ENCODE measurements at places on chromosomes 1 and 21. TPM values are rescaled to one million over a fixed set of nuclear protein-coding genes. Genes with fewer than 3 reads are reported as not detected.

- no peak for DNase-seq
These were observed 33.3 kb upstream of the IRF2BP2 start for GRCh38 chr1:234643111-234643849.

DNA sequence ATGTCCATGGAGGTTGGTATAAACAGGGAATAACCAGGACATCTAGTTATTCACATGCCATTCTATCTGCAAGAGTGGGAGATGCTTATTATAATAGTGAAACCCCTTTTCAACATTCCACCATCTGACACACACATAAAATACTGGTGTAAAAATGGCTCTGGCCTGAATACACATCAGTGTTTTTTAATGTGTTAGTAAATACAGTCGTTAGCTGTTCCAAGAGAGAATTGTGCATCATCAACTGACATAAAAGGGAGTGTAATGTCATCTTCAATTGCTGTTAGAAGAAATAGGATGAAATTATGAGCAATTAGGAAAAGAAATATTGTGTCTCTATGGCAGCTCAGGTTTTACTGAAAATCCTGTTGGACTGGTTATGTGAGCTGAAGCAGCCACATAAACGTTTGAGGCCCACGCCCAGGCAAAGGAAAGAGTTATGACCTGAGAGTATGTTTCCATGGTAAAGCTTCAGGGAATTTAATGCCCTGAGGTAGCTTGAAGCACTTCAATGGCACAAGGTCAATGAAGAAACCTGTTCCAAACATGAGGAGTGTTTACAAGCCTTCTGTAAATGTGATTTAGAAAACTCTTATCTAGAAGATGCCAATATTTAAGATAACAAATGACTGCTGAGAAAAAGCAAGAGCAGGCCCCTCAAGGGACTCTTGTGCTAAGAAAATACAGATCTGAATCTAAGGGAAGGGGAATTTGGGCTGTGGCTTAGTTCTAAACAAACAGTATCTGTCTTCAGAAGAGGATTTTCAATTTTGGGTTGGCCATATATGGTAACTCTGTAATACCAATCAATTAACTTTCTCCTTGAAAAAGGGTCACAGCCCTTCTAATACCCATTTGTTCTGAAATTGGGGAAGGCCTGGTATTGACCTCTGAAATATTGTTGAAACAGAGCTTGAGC, 384.3 kb downstream of the SEC16B start:
- peak; percentile 96 for DNase-seq

- DNase-seq, result no peak
These were observed 40.8 kb downstream of the PLPP3 start for GRCh38 chr1:56538532-56538931.

Gene TPTE
- not detected for total RNA-seq

- DNase-seq, result no peak
These were observed 402.7 kb upstream of the ADGRL2 start for GRCh38 chr1:81398041-81398440.

Gene IVL
- total RNA-seq, result 1.6 TPM

Gene F5
- total RNA-seq, result not detected

GRCh38 chr21:30271156-30271555, 11.6 kb downstream of the KRTAP24-1 start:
- DNase-seq, result no peak

Gene PFKFB2
- 36.9 TPM for total RNA-seq

DNA sequence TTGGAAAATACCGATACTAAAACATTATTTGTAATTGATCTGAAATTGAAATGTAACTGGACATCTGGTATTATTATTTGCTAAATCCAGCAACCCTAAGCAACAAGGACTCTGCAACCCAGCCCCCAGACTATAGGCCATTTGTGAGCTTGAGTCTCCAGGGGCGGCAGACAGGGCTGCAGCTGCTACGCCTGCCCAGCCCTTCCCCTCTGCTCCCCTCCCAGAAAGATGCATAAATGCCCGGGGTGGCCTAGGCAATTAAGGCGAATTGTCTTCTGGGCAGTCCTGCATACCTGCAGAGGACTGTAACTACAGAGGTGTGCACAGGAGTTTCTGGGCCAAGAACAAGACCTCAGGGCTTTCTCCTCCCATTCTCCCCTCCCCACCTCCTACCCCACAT, 41.2 kb upstream of the LBR start:
- no peak for DNase-seq

- no peak for DNase-seq
These were observed 90.0 kb downstream of the OBSCN start for GRCh38 chr1:228297822-228298221.

Gene OR6N1
- total RNA-seq, result not detected

Gene CDCA8
- 0.38 TPM for total RNA-seq

Gene CTSS
- 5.4 TPM for total RNA-seq

Gene CCDC30
- total RNA-seq, result 0.77 TPM

- DNase-seq, result no peak
These were observed 16.5 kb downstream of the MYBPH start for GRCh38 chr1:203158960-203159665.

Gene VN1R5
- total RNA-seq, result not detected

GRCh38 chr1:14321422-14321821, 277.1 kb upstream of the KAZN start:
- no peak for DNase-seq

Gene STUM
- not detected for total RNA-seq

Gene MPL
- total RNA-seq, result not detected

GRCh38 chr1:150552128-150552910, 3.1 kb downstream of the ADAMTSL4 start:
- peak; percentile 87 for DNase-seq

DNA sequence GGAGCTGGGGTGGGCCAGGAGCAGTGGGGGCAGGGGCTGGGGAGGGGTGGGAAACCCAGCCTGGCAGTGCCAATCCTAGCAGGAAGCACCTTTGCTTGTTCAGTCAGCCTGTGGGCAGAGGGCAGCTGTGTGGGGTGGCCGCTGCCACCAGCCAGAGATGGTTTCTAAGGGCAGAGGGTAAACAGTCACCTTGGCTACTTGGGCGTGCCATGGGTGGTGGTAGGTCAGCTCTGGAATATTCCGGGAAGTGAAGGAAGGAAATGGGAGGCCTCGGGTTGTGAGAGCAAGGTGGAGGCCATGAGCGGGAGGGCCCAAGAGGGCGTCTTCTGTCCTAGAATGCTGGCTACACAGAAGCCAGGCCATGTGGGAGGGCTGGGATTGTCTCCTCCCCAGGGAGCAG, 20.7 kb upstream of the WNT4 start:
- DNase-seq, result no peak

GRCh38 chr1:23110391-23110790, 58.3 kb downstream of the LUZP1 start:
- DNase-seq, result no peak

GRCh38 chr1:95196017-95196416, 38.0 kb upstream of the RWDD3 start:
- DNase-seq, result no peak

- no peak for DNase-seq
These were observed 21.0 kb downstream of the ABCG1 start for GRCh38 chr21:42239973-42240372.

Gene C1QC
- not detected for total RNA-seq

- no peak for DNase-seq
These were observed 58.4 kb downstream of the VPS26C start for GRCh38 chr21:37208741-37209225.

Gene KCNJ9
- total RNA-seq, result 0.13 TPM

Gene TEKT2
- total RNA-seq, result 0.26 TPM

Gene VPS45
- total RNA-seq, result 29.3 TPM

DNA sequence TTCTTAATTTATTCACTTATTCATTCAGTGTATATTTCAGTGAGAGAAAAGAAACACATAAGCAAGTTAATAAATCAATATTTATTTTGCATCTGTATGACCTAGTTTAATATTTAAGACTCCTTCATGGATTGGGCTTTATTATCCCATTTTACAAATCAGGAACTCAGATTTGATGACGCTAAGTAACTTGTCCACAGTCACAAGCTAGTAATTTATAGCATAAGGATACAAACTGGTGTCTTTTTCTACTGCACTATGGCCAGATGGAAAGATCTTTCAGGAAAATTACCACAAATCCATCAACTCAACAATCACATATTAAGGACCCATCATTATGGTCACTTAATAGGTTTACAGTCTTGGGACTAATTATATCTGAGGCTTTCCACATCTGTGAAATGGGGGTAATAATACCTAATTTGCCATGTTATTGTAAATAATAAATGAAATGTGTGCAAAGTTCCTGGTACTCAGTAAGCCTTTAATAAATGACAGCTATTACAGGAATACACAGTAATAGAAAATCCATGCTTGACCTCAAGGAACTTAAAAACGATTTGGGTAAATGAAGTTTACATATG, 13.3 kb downstream of the CDKN2C start:
- no peak for DNase-seq

DNA sequence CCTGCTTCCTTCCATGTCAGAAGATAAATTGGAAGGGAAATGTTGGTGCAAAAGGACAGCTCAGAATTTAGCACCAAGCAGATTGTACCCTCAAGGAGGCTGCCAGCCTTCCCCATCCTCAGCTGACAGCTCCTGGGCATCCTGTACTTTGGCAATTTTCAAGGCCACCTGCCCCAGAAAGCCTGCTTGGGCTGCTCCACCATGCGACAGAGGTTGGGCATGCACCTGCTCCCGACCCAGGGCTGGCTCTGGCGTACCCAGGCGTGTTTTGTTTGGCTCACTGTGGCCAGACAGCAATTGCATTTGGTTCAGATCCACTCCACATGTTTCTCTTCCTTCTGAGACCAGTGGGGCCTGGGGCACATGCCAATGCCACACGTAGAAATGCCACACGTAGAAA, 547.8 kb downstream of the NPHP4 start:
- no peak for DNase-seq

Gene SPATC1L
- 0.64 TPM for total RNA-seq

DNA sequence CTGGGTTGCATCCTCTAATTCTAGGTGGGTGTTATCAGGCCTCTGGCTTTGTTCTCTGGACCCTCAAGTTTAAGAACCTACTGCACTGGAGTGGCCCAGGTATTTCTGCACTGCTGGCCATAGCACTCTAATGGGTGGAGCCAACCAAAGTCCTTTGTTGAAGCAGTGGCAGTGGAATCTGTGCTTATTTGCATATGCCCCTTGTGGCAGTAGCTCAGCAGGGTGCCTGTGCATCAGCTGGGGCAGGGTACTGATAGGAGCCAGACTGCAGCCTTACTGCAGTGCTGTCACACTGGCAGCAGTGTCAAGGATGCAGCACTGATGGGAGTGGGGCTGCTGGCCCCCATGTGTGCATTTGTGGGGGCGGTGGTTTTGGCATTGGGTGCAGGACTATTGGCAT, 660.6 kb downstream of the LRRIQ3 start:
- no peak for DNase-seq

DNA sequence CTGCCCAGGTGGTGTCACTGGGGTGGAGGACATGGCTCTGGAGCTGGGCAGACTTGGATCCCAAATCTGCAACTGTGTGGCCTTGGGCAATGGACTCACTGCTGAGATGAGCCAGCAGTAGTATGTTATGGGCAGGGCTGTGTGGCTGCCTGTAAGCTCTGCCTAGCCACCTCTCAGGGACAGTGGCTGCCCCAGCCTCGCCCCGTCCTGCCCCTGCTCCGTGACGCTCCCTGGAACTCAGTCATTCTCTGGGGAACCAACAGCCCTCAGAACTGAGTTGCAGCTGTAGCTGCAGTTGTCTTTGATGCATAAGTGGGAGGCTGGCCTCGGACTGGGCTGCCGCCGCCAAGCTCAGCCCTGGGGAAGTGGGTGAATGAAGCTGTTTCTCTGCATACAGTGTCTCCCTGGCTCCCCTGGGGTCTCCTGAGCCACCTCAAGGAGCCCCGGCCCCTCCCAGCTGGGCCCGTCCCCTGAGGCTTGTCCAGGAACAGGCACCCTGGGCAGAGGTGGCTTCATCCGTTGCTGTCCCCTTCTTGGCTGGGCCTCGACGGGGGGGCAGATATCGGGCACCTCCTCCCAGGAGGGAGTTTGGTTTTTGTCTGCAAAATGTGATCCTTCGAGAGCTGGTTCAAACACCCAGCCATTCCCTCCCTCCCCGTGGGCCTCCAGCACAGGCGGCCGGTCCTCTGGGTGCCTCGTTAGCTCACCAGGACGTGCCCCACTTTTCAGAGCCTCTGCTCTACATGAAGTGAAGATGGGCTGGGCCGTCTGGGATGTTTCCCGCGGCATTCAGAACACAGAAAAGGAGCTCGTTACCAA, 26.2 kb upstream of the PLCH2 start:
- DNase-seq, result peak; percentile 47

DNA sequence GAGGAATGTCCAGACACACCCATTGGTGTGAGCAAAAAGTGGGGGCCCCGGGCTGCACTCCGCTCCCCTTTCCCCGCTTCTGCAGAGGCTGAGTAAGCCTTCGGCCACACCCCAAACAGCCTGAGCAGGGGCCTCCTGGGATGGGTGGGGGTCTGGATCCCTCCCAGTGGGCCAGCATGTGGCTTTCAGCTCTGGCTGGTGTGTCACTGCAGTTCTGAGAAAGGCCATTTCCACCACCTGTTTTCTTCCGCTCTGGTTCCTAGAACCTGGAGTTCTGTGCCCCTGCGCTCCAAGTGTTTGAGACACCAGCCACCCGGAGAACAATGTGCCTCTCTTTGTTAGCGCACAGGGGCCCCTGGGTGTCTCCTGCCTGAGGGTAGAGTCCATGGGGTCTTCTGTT, 30.9 kb downstream of the SLC37A1 start:
- no peak for DNase-seq

Gene FAM131C
- total RNA-seq, result 0.77 TPM

GRCh38 chr1:156911577-156912298, 8.7 kb upstream of the LRRC71 start:
- no peak for DNase-seq

GRCh38 chr1:27603309-27603680, 649 bp downstream of the AHDC1 start:
- DNase-seq, result no peak

Gene OSCP1
- total RNA-seq, result 3.7 TPM

Gene RUNX3
- total RNA-seq, result 0.26 TPM

GRCh38 chr1:154860156-154860870, 9.8 kb downstream of the KCNN3 start:
- no peak for DNase-seq

GRCh38 chr1:27604579-27605299, 795 bp upstream of the AHDC1 start:
- DNase-seq, result no peak

Gene ZNF691
- total RNA-seq, result 6.8 TPM

- no peak for DNase-seq
These were observed 65.7 kb upstream of the RAVER2 start for GRCh38 chr1:64679177-64679576.

- DNase-seq, result no peak
These were observed 93.7 kb downstream of the CTH start for GRCh38 chr1:70504821-70505193.

Gene SPRR1A
- not detected for total RNA-seq

Gene BSND
- not detected for total RNA-seq

- no peak for DNase-seq
These were observed 10.8 kb upstream of the AHDC1 start for GRCh38 chr1:27614625-27615344.

DNA sequence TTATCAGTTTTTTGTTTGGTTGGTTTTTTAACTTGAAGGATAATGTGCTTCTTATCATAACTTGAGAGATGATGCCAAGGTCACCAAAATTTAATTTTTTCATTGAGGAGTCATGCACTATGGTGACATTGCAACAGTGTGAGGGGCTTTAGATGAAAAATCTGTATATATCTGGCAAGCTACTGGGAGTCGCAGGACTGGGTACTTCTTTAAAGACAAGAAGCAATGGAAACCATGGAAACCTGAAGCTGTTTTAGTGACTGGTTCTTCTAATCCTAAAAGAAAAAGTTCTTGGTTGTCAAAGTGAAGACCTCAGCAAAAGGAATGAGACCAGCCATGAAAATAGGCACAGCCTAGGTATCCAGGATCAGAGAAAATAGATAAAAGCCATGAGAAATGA, 31.1 kb downstream of the ZC3H11B start:
- no peak for DNase-seq

Gene E2F2
- 0.38 TPM for total RNA-seq

GRCh38 chr1:47536646-47537118, 98.8 kb downstream of the FOXD2 start:
- DNase-seq, result no peak
